B cell (primary cell): ENCODE measurements at places on chromosomes 6 and 20. TPM values are rescaled to one million over a fixed set of nuclear protein-coding genes. Genes with fewer than 3 reads are reported as not detected.

GRCh38 chr20:49052334-49052733 lies 6.2 kb downstream of the CSE1L start:
- DNase-seq: no peak

DNA sequence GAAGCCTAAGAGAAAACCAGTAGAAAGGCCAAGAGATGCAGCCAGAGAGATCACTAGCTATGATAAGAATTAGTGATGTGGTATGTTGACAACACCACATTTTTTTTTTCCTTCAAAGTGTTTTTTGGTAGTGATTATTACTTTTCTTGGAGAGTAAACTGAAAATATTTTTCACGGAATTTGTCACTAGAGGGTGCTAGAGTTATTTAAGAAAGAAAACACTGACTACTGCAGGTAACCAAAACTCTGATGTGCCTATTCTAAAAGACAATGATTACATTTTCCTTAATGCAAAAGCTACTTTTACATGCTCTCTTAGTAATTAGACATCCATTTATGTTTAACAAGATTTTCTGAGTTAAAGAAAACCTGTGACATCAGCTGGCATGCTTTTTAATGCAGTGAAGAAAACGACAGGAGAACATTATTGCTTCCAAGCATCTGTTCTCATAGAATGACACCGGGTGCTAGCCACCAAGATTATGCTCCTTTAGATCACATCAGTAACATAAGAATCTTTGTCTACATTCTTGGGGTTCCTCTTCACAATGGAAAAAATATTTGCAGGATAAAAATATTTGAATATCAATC lies 28.8 kb downstream of the RWDD2A start:
- DNase-seq: peak; percentile 40

- peak; percentile 12 for DNase-seq
Measured at GRCh38 chr6:125154118-125154760, 666 bp downstream of the TPD52L1 start.

DNA sequence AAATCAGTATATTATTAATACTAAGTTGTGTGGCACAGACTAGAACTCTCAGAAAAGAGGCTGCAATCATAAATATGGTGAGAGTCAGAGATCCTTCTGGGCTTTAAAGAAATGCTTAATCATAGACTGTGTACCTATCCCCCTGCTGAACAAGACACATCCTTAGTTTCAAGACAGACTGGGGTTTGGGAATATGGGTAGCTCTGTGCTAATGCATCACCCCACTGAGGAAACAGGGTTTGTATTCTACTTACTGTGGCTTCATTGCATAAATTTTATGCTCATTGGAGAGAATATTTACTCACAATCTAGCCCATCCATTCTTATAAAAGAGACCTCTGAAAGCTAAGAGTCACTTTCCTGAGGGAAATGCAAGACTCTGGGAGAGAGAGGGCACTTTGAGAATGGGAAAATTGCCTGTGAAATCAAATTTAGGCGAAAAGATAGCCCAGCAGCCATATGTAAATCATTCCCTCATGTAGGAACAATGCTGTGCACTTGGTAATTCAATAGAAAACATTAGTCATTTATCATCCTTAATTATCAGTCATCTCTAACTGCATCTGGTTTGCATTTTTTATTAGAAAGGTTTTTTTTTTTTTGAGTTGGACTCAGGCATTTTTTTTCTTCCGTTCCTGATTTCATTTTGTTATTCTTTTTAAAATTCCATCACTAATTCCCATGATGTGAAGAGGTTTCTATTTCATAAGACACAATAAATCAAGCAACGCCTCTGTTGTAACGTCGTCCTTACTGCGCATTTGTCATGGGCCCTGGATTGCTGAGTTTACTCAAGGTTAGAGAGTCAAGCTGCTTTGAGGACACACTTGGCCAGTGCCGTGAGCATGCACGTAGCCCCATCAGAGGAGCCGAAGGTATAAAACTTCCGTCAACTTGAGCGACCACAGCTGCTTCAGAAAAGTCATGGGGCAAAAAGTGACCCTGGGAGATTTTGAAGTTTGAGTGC lies 91.8 kb downstream of the TRMT11 start:
- no peak for DNase-seq

The IMPG1 gene
- not detected in 2 replicates for total RNA-seq

GRCh38 chr6:11206576-11206975 lies 25.9 kb downstream of the NEDD9 start:
- no peak for DNase-seq

The B4GALT5 gene
- 7.3 and 7.4 TPM in 2 replicates for total RNA-seq

The WASF1 gene
- total RNA-seq: 8.4 and 10.8 TPM in 2 replicates

GRCh38 chr20:16701296-16701695 lies 28.5 kb upstream of the SNRPB2 start:
- no peak for DNase-seq

The OPRL1 gene
- total RNA-seq: 6.2 and 7.3 TPM in 2 replicates

DNA sequence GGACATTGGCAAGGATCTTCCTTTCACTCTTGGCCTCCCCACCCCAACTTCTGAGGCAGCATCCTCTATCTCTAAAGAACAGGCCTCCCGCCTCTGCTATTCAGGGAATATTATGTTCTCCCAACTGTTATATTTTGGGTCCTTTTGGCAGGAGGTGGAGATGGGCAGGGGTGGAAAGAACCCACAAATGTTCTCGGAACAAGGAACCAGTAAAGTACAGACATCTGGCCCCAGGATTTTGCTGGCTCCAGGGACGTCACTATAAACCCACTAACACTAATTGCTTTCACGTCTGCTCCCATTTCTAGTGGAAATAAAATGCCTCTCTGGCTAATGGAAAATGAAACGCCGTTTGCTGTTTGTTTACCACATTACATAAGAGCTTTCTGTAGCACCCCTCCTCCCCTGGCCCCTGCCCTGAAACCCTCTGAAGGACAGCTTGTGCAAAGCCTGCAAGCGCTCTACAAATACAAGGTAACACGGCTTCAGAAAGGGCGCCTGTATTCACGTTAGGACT lies 77.7 kb upstream of the TBC1D7 start:
- DNase-seq: no peak

DNA sequence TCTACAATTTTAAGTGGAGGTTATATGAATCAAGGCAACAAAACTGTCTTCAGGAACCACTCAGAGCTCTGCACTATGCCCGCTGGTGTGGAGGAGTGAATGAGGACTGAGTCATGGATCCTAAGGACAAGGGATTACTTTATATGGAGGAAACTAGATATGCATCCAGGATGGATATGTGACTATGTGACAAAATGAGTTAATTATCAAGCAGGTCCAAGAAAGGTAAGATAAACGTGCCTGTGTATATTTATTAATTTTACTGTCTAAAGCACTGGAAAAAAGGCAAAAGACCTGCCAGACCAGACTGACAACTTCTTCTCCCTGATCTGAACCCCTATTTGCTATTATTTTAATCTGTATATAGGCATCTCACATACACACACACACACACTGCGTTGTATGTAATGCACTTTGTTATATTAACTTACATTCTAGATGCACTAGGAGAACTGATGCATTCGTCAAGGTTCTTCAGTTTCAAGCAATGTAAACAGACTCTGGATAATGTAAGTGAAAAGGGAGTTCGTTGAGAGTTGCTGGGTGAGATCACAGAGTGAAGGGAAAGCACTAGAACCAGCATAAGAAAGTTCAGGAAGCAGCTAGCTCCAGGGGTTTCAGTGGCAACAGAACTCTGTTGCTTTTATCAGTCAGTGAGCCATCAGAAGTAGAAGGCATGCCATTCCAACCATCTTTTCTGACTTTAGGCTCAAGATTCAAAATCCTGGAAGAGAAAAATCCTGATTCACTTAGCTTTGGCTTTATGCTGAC lies 26.4 kb upstream of the ADGRG6 start:
- no peak for DNase-seq

GRCh38 chr6:80287607-80288006 lies 181.1 kb downstream of the BCKDHB start:
- DNase-seq: no peak

- no peak for DNase-seq
Measured at GRCh38 chr6:106064142-106064541, 22.0 kb upstream of the PRDM1 start.

- peak; percentile 23 for DNase-seq
Measured at GRCh38 chr20:63854069-63854765, 7.1 kb upstream of the ABHD16B start.

GRCh38 chr6:37481711-37482605 lies 17.7 kb downstream of the CCDC167 start:
- no peak for DNase-seq

- peak; percentile 52 for DNase-seq
Measured at GRCh38 chr6:166333172-166333995, 9.0 kb downstream of the SFT2D1 start.

- DNase-seq: no peak
Measured at GRCh38 chr20:17773619-17774018, 73.9 kb downstream of the BANF2 start.
